ENCODE measurements at places on chromosomes 6 and 20.

- DNase-seq, result no peak
Measured at GRCh38 chr20:32920530-32921298, 62.0 kb downstream of the EFCAB8 start.

- no peak for DNase-seq
Measured at GRCh38 chr6:136927292-136927691, 5.2 kb downstream of the SLC35D3 start.

- no peak for DNase-seq
Measured at GRCh38 chr6:154945271-154945890, 49.7 kb upstream of the TIAM2 start.

DNA sequence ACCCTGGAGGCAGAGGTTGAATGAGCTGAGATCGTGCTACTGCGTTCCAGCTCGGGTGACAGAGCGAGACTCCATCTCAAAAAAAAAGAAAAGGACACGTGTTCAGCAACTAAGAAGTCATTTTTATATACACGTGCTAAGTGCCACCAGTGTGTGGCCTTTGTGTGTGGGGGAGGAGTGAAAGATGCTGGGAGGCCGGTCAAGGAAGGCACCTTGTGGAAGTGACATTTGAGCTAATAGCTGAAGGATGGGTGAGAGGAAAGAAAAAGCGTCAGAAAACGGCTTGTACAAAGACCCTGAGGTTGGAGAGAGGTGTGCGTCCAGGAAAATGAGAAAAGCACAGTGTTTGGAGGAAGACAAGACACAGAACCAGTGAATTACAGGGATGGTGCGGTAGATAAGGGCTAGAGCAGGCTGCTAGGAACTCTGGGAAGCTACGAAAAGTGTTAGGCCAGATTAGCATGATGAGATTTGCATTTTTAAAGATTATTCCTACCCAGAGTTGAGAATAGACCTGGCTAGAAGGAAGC is 11.6 kb downstream of the RREB1 start:
- no peak for DNase-seq

DNA sequence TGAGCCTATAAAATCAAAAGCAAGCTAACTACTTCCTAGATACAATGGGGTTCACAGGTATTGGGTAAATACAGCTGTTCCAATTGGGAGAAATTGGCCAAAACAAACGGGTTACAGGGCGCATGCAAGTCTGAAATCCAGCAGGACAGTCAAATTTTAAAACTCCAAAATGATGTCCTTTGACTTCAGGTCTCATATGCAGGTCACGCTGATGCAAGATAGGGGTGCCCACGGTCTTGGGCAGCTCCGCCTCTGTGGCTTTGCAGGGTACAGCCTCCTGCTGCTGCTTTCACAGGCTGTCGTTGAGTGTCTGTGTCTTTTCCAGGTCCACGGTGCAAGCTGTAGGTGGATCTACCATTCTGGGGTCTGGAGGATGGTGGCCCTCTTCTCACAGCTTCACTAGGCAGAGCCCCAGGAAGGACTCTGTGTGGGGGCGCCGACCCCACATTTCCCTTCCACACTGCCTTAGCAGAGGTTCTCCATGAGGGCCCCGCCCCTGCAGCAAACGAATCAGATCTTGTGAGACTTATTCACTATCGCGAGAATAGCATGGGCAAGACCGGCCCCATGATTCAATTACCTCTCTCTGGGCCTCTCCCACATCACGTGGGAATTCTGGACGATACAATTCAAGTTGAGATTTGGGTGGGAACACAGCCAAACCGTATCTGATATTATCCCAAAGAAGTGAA is 11.9 kb upstream of the SMIM29 start:
- no peak for DNase-seq

GRCh38 chr6:140002396-140003022 is 628.1 kb upstream of the CITED2 start:
- DNase-seq, result peak; percentile 89

DNA sequence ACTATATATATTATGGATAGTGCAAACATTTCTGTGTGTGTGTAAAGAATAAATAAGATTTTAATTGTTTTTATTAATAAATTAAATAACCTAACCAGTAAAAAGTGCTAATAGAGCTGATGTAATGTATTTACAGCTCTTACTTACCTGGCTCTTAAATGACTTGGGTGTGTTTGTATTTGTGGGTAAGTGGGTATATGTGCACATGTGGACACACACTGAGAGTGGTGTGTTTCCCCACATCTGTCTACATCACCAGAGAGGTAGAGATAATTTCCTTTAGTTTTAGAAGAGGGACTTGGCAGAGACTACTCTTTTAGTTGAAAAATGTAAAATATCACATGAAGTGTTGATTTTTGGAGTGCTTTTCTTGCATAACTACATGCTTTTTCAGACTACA is 76.0 kb downstream of the UST start:
- no peak for DNase-seq

- DNase-seq, result no peak
Measured at GRCh38 chr6:34489207-34489805, 23.4 kb downstream of the PACSIN1 start.

- DNase-seq, result no peak
Measured at GRCh38 chr6:133740218-133740617, 148.7 kb upstream of the TCF21 start.

DNA sequence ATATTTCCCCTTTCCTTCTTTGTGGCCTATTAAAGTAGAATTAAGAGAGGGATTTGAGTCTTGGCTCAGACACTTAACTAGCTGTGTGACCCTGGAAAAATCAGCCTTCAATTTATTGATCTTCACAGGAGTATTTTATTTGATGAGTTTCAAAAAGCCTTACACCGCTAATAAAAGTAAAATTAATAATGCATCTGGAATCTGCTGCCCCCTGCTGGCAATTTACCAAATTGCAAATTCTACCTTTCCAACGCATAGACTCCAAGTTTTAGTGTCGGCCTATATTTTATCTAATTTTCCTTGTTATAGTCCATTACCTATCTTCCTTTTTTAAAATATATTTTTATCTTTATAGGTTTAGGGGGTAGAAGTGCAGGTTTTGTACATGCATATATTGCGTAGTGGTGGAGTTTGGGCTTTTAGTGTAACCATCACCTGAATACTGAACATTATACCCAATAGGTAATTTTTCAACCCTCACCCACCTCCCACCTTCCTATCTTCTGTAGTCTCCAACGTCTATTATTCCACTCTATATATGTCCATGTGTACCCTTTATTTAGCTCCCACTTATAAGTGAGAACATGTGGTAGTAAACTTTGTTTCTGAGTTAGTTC is 46.3 kb downstream of the GOPC start:
- peak; percentile 34 for DNase-seq

- DNase-seq, result peak; percentile 66
Measured at GRCh38 chr6:41638002-41638934, at the start of gene MDFI. Gene MDFI, plus strand, starts transcription at chr6:41638468. Its CDS starts 282 bp downstream, at chr6:41638750.

DNA sequence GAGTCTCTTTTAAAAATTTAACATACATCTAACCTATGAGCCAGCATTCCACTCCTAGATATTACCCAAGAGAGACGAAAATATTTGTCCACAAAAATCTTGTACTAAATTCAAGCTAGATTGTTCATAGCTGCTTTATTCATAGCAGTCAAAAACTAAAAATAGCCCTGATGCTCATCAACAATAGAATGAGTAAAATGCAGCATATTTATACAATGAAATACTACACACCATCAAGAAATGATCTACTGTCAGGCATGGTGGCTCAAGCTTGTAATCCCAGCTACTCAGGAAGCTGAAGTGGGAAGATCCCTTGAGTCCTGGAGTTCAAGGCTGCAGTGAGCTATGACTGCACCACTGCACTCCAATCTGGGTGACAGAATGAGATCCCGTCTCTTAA is 22.0 kb upstream of the SRC start:
- peak; percentile 93 for DNase-seq

DNA sequence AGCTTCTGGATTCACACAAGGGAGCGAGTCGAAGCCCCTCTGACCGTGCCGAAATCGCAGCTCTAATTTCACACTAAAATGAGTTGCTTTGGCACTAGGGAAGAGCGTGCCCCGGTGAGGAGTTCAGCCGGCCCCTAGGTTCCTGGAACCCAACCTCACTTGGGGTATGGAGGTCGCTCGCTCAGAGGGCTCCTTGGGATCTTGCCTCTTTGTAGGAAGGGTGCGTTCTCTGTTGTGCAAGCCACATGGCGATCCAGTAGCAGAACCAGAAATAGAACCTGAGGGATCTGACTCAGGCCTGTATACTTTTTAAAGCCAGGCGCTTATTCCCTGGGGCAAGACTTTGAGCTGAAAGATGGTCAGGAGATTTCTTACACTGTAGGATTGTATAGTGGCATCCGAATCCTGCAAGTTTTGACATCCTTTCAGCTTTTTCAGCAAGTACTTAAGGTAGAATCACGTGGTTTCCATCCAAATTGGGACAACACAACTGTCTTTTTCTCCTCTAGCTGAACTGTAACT is 861 bp upstream of the RALGAPA2 start:
- no peak for DNase-seq

- DNase-seq, result peak; percentile 80
Measured at GRCh38 chr6:131946404-131946991, 4.7 kb downstream of the CCN2 start.

DNA sequence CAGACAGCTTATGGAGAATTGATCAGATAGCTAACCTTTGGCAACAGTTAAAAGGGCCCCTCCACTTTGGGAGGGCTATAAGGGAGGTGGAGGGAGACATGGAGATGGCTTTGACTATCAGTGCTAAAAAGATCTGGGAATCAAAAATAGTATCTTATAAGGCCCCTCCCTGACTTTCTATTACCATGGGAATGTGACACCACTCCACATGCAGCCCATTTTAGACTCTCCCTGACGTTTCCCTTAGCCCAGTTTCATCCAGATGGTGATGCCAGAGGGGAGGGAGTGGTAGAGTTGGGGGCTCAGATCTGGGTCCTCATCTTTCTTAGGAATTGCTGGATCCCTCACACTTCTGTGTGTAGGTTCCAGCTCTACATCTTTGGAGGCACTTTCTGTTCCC is 200.0 kb upstream of the DTNBP1 start:
- DNase-seq, result no peak

DNA sequence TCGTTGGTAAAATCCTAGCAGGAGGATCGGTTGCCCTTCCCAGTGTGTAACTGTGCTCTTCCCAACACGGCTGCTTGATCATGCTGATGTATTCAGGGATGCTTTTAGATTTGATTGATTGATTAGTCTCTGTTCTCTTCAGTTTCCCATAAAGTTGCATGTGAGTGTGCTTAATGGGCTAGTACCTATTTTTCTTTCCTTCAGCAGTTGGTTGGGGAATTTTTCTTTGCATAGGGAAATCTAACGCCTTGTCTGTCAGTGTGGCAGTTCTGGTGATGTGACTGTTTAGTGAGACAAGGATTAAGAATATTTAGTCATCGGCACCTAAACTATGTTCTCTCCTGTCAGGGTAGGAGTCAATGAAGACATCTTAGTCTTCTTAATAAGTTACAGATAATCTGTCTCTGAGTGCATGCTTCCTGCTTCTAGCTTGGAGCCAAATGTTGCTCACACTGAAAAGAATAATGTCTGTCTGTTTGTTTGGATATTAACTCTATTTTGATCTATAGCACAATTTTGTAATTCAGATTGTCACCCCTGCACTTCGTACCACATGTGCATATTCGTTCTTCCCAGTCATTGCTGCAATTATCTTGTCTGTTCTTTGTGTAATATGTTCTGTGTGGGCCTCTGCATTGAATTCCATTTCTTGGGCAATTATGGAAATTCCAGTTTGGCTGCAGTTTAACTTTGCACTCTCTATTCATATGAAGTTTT is 169.9 kb downstream of the EDN1 start:
- peak; percentile 25 for DNase-seq

GRCh38 chr6:2258112-2258511 is 12.7 kb upstream of the GMDS start:
- DNase-seq, result no peak
